DMS53 (cell line): ENCODE measurements at places on chromosomes 5 and 9.

DNA sequence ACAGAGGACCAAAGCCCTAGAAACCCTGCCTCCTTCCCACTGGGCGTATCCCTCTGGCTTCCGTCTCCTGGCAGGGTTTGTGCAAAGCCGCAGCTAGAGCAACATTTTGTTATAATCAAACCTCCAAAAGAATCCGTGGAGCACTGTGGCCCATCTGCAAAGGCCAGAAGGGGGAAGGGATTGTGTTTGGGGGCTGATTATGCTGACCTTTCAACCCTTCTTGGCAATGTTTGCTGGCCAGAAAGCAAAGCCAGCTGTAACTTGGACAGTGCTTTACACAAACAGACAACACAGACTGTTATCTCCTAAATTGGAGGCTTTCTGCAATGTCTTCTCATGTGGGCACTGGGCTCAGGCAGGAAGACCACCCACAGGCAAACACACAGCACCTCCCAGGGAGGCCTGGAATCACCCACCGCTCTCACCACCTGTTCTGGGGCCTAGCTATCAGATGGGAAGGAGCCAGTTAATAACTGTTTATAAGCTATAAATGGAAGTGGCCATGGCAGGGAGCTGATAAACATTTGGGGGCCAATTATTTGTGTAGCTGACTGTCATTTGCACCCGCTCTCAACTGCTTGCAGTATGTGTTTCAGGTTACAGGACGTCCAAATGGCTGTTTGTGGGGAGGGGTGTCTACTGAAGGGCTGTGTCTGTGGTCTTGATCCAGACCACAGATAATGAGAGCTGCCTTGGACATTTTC, 121.6 kb upstream of the ERCC6L2 start:
- DNase-seq = no peak

GRCh38 chr9:38171926-38172325, 102.9 kb upstream of the SHB start:
- DNase-seq = no peak

DNA sequence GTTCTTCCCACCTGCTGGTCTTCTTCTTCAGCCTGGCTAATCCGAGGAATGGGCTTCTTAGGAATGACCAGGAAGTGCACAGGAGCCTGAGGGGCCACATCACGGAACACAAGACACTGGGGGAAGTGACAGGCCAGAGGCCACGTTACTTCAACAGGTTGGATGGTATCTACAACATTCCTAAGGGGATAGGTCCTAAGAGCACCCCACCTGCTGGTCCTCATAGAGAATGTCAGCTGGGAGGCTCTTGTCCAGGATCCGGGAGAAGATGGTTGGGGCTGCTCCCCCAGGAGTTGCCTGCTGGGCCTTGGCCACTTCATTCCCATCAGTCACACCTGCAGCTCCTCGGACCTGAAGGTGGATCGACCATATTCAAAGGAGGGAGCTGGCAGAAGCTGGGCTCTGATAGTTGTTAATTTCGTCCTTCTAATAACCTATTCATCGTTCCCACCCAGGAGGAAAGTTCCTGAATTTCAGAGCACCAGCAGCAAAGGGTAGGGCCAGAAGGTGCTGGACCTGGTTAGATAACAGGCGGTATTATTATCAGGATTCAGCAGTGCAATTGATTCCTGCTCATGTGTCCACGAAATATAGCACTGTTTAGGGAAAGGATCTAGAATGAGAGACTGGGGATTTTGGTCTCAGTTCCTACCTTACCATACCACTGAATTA, 1.3 kb downstream of the HINT2 start:
- peak; percentile 63 for DNase-seq

DNA sequence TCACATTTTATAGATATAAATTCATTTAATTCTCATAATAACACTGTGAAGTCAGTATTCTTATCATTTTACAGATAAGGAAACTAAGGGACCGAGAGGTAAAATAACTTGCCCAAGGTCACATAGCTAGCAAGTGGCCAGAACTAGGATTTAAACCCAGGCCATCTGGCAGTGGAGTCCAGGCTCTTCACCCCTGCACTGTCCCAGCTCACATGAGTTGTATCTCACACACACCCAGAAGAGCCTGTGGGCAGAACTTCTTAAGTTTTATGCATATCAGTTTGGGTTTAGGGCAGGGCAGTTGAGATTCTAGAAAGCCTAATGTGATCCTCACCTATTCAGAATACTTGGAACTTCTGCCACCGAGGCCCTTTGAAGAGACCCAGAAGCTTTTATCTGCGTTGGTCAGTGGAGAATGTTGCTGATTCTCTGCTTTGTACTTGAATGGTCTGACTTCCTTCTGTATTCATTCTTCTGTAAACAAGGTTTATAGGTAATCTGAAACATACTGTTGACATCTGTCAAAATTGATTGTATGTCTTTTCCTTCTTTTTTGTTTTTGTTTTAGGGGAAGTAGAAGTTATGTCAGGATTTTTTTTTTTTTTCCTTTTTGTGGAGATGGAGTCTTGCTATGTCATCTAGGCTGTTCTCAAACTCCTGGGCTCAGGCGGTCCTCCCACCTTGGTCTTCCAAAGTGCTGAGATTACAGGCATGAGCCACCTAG, 75.8 kb downstream of the KIAA1958 start:
- DNase-seq = no peak

GRCh38 chr9:70421272-70422180, 7.1 kb upstream of the KLF9 start:
- DNase-seq = peak; percentile 29

- DNase-seq = no peak
Observed at GRCh38 chr5:4581289-4581688, 558.8 kb upstream of the ADAMTS16 start.

GRCh38 chr5:160843240-160843639, 8.8 kb downstream of the ATP10B start:
- peak; percentile 84 for DNase-seq
